ENCODE measurements at places on chromosomes 7 and 10.

DNA sequence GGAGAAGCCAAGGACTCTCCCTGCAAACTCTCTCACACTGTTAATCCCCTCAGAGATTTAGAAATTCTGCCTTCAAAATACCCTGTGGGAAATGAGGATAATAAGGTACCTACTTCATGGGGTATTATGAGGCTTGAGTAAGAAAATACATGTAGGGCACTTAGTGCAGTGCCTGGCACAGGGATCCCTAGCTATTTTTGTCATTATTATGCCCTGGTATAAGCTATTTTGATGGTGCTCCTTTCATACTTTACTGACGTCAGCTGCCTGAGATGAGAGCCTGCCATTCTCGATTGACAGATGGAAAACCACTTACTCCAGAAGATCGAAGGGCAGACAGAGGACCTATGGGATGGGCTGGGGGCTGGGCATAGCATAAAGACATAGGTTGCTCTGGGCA is 30.1 kb downstream of the MKX start:
- no peaks in the 10 kb centered on the region for H3K36me3 ChIP-seq
- H3K27ac ChIP-seq, result no peak overlapping the region
- H3K4me1 ChIP-seq, result no peaks in the 10 kb centered on the region
- no peak overlapping the region for H3K4me3 ChIP-seq
- peaks cover 18% of the 10 kb centered on the region for H3K27me3 ChIP-seq
- no peak for DNase-seq

DNA sequence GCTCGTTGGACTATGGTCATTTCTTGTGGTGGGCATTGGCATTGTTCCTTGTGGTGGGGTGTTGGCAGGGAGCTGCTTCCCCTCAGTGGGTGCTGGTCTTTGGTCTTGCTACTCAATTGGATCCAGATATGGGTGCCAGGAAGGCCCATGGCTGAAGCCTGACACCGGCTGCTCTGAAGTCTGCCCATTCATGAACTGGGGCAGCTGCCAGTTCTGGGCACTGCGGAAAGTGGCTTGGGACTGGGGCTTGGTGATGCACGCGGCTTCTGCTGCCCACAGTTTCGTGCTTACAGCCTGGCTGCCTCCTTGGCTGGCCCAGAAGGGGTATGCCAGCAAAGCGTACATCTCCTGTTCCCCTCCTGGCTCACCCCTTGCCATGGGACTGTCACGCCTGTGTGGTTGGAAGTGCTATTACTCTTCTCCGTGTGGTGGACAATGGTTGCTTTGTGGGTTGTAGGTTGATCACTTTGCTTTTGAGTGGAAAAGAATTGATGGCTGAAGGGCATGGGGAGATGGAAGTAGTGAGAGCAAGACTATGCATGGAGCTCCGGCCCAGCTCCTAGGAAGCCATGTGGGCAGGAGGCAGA is 54.7 kb downstream of the ADAMTS14 start:
- no peaks in the 10 kb centered on the region for H3K36me3 ChIP-seq
- H3K27ac ChIP-seq, result no peak overlapping the region

- no peak overlapping the region for H3K4me3 ChIP-seq
- no peaks in the 10 kb centered on the region for H3K4me1 ChIP-seq
- H3K36me3 ChIP-seq, result no peaks in the 10 kb centered on the region
- no peak for DNase-seq
- peaks cover 3% of the 10 kb centered on the region for H3K27me3 ChIP-seq
These were observed 181.8 kb downstream of the DNAJB6 start for GRCh38 chr7:157518514-157519175.

- H3K4me3 ChIP-seq, result no peak overlapping the region
- H3K4me1 ChIP-seq, result peaks cover 26% of the 10 kb centered on the region
- no peak overlapping the region for H3K27ac ChIP-seq
- H3K27me3 ChIP-seq, result no peaks in the 10 kb centered on the region
These were observed 89.5 kb downstream of the ALOX5 start for GRCh38 chr10:45463244-45464116.

DNA sequence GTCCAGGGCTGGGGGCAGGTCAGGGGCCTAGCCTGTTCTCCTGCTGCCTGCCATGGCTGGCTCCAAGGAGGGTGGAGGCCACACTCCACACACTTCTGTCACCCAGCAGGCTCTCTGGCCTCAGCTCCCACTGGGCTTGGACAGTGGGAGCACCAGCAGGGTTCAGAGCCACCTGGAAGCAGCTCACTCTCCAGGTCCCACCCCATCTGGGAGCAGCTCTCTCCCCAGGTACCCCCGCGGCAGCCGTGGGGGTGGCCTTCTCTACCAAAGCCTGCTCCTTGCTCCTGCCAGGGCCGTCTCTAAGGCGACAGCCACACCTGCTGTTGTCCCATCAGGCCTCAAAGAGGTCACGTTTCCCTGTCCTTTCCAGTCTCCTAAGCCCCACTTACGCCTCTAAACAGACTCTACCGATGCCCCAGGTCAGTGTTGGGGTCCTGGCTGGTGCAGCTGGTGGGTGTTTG is 142.5 kb upstream of the RET start:
- no peak overlapping the region for H3K27ac ChIP-seq
- H3K36me3 ChIP-seq, result no peaks in the 10 kb centered on the region
- DNase-seq, result no peak
- H3K4me1 ChIP-seq, result peaks cover 3% of the 10 kb centered on the region
- peaks cover 32% of the 10 kb centered on the region for H3K27me3 ChIP-seq

GRCh38 chr7:112504093-112504695 is 23.4 kb downstream of the LSMEM1 start:
- no peak overlapping the region for H3K27ac ChIP-seq
- H3K27me3 ChIP-seq, result peaks cover 18% of the 10 kb centered on the region
- no peaks in the 10 kb centered on the region for H3K36me3 ChIP-seq
- no peak for DNase-seq

GRCh38 chr7:157576415-157576814 is 239.6 kb downstream of the DNAJB6 start:
- no peaks in the 10 kb centered on the region for H3K36me3 ChIP-seq
- peak overlapping the region; percentile 78 for H3K27ac ChIP-seq

DNA sequence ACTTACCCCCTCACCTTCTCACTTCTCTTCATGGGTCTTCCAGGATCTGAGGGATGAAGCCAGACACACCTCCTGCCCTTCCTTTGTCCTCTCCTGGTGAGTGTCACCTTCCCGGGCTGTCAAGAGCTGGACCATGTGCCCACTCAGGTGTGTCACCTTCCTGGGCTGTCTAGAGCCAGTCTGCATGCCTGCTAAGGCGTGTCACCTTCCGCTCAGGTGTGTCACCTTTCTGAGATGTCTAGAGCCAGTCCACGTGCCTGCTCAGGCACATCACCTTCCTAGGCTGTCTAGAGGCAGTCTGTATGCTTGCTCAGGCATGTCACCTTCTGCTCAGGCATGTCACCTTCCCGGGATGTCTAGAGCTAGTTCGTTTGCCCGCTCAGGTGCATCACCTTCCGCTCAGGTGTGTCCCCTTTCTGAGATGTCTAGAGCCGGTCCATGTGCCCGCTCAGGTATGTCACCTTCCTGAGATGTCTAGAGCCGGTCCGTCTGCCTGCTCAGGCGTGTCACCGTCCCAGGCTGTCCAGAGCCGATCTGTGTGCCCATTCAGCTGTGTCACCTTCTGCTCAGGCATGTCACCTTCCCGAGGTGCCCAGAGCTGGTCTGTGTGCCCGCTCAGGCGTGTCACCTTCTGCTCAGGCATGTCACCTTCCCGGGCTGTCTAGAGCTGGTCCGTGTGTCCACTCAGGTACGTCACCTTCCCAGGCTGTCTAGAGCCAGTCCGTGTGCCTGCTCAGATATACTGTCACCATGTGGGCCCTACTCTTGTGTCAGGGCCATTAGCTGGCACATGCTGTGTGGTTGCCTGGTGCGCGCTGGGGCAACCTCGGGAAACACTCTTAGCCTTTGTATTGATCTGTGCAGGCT is 245.3 kb downstream of the EBF3 start:
- no peak overlapping the region for H3K4me3 ChIP-seq
- no peaks in the 10 kb centered on the region for H3K36me3 ChIP-seq
- no peaks in the 10 kb centered on the region for H3K4me1 ChIP-seq
- no peak overlapping the region for H3K27ac ChIP-seq
- no peak for DNase-seq

Data from activated T-helper 2 cell treated with anti-CD3 and anti-CD28 coated beads, Interferon-gamma antibody, Interleukin-2, Interleukin-4, amounts not matched to agents 10 μg/mL and 5 μg/mL and 100 μg/mL, durations not matched to agents 14 hours and 24 hours and 36 hours (primary cell).